ENCODE measurements at places on chromosomes 7 and 10. TPM values are rescaled to one million over a fixed set of nuclear protein-coding genes. Genes with fewer than 3 reads are reported as not detected.
A peak's percentile ranks its signal among the peaks of the same experiment; 100 is the strongest.

DNA sequence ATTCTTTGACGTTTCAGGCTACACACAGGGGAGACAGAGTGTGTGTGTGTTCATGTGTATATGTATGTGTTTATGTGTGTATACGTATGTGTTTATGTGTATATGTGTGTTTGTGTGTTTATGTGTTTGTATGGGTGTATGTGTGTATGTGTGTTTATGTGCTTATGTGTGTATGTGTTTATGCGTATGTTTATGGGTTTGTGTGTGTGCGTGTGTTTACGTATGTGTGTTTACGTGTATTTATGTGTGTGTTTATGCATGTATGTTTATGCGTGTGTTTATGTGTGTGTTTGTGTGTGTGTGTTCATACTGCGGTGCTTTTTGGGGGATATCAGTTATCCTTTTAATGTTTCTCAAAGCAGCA, 39.2 kb upstream of the CNPY1 start:
- no peak for DNase-seq

GRCh38 chr10:73892310-73893030, 18.1 kb upstream of the CAMK2G start:
- DNase-seq: peak; percentile 52

DNA sequence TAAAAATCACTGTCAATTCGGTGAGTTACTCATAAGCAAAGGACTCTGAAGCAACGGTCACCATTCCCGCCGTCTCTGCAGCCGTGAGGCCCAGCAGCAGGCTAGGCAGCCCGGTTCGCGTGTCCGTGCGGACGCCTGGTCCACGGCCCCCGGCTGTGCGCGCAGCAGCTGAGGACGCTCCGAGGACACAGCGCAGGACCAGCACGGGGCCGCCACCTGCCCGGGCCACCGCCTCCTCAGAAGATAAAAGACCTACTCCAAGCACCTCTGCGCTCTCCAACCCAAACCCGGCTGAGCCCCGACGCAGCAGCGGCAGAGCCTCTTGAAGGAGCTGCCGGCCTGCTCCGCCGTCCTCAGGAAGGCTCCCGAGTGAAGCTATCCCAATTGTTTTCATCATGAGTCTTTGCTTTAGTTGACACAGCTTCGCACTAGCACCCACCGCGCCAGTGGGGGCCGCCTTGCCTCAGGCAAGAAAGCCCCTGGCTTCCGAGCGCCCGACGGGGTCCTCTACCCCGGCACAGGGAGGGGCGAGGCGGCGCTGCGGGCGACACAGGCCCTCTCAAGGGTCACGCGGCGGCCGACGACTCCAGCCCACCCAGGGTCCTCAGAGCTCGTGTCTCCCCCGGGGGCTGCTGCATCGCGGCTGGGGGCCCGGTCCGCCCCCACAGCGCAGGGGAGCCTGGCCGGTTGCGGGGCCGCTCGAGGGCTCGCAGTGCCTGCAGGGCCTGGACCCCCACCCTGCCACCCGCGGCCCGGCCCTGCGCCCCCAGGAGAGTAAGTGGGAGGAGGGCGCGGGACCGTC, 16.9 kb upstream of the GPR146 start:
- peak; percentile 22 for DNase-seq

DNA sequence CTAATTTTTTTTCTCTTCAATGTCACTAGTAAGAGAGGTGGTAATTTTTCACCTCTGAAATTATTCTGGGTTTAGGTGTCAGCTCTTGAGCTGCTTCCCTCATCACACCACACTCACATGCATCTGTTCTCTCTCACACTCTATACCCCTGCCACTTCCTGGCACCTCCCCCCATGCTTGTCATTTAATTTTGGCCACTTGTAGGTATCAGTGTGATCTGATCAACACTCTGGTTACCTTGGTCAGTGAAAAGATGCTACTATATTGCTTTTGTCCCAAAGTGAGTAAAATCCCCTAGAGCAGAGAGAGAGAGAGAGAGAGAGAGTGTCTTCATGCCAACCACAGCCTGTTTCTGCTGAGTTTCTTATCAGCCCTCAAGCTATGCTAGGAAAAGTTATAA, 42.5 kb downstream of the STK17A start:
- no peak for DNase-seq

GRCh38 chr7:80136261-80137055, 1.8 kb downstream of the GNAI1 start:
- peak; percentile 61 for DNase-seq

DNA sequence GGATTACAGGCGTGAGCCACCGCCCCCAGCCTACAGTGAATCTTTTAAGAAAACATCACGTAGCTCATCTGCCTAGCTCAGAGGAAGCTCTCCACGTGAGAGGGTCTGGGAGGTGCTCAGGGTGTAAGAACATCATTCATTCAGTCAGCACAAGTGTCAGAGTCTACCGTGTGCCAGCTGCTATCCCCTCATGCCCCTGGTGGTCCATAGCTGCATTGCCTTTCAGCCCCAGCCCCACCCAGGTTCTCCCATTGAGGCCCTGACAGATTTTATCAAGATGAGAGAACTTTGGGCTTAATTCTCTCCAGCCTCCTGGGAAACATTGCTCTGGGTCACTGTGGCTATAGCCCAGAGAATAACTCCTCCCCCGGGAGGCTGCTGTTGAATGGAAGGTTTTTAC, 45.1 kb downstream of the ZNF503 start:
- no peak for DNase-seq

DNA sequence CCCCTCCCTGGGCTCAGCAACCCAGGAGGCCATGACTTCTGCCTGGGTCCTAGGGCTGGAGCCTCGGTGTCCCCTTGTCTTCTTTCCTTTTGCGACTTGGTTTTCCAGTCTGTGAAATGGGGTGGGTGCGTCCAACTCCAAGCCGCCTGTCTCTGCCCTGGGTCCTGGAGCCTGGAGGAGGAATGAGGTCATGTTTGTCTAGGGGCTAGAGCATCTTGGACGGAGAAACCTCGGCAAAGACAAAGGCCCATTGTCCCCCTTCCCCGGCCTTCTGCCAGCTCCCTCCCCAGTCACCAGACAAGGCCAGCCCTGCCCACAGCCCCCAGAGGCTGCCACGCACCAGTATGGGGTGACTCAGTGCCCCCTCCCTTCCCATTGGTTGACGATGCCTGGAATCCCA, 39.8 kb upstream of the ELN start:
- no peak for DNase-seq

DNA sequence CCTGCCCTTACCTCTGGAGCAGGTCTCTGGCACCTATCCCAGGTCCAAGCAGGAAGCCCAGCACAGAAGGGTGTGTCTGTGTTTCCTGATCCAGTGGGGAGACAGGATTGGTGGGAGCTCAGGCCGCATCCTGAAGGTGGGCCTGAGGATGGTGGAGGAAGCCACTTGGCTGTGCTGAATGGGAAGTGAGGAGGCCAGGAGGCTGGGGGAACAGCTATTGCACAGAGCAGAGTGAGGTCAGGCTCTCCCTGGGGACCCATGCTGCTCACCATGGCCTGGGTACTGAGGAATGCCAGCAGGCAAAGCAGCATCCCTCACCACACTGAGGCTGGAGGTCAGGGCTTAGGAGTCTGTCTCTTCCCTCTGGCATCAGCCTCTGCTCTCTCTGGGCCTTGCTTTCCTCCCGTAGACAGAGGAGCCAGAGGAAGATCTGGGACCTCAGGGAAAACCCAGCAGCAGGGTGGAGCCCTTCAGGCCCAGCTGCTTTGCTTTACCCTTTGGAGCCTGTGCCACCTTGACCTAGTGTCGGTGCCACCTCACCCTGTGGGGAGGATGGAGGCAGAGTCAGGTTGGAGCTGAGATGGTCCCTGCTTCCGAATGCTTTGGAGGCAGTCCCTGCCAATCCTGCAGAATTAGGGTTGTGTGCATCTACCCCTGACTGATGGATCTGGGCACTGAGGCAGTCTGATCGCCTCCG, 39.0 kb downstream of the CDH23 start:
- DNase-seq: no peak

DNA sequence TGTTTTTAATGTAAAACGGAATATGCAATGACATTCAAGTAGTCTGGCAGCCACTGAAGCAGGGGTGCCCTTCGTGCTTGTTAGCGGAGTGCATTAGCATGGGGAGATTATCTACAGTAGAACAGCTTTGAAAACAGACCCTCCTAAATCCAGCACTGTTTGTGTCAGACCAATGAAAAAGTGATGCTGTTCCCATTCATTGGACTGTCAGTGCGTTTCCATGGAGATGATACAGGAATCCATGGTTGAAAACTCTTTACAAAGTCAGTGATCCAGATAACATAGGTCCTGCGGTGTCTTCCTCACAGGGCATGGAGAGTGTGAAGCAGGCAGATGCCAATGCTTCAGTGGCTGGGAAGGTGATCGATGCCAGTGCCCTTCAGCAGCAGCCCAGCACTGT, 73.6 kb downstream of the ITGB8 start:
- DNase-seq: no peak

The AOAH gene
- not detected for total RNA-seq

Data from HFFc6 (cell line).